A549 treated with AZD2906 at 1 μM for 4 hours (cell line): ENCODE measurements at places on chromosomes 16 and 17. TPM values are rescaled to one million over a fixed set of nuclear protein-coding genes. Genes with fewer than 3 reads are reported as not detected.

RAP1GAP2 gene
- total RNA-seq = 25.1 to 32.1 TPM (median 30.7 TPM) in 5 replicates

RDM1 gene
- 2.6 to 3.9 TPM (median 3.4 TPM) in 5 replicates for total RNA-seq

RNU2-1 gene
- total RNA-seq = not detected in 5 replicates

SDR42E2 gene
- not detected in 5 replicates for total RNA-seq

TPSB2 gene
- 0.09 to 0.11 TPM in 2 of 5 replicates, not detected in the others for total RNA-seq

MRM3 gene
- total RNA-seq = 41.0 to 48.3 TPM (median 43.3 TPM) in 5 replicates

CLEC18B gene
- total RNA-seq = 0.03 to 0.23 TPM (median 0.20 TPM) in 5 replicates

KRTAP4-3 gene
- not detected in 5 replicates for total RNA-seq

FBXL16 gene
- total RNA-seq = 15.0 to 21.8 TPM (median 15.8 TPM) in 5 replicates

APPBP2 gene
- total RNA-seq = 12.4 to 17.9 TPM (median 16.5 TPM) in 5 replicates

CDK3 gene
- total RNA-seq = 3.2 to 5.5 TPM (median 4.7 TPM) in 5 replicates

IL17C gene
- total RNA-seq = 0.06 TPM in 1 of 5 replicates, not detected in the others

KRTAP4-5 gene
- not detected in 5 replicates for total RNA-seq

PRAC2 gene
- not detected in 5 replicates for total RNA-seq

CACNG1 gene
- total RNA-seq = 0.07 to 0.25 TPM (median 0.17 TPM) in 5 replicates

ELP5 gene
- 131 to 160 TPM (median 140 TPM) in 5 replicates for total RNA-seq

KCNG4 gene
- total RNA-seq = not detected in 5 replicates

ASIC2 gene
- 1.2 to 1.8 TPM (median 1.5 TPM) in 5 replicates for total RNA-seq
